ENCODE measurements at places on chromosomes 16 and 17.

DNA sequence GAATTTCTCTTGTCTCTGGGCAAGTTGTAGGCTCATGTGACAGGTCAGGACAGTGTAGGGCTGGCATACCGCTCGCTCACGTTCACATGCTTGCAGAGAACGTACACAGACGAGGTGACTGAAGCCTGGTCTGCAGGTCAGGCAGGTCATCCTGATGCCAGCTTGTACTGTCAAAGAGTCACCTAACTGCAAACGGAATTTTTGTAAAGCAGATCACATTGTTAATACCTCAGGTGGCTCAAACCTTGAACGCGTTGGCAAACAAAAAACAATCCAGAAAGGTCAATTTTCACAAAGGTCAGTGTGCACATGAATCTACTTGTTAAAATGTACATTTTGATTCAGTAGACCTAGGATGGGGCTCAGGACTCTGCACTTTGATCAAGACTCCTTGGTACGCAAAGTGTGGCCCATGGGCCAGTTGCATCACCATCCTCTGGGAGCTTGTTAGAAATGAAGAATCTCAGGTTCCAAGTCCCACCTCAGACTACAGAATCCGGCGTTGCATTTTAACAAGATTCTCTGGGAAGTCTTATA, 28.6 kb downstream of the ANKRD40 start:
- no peak for DNase-seq

DNA sequence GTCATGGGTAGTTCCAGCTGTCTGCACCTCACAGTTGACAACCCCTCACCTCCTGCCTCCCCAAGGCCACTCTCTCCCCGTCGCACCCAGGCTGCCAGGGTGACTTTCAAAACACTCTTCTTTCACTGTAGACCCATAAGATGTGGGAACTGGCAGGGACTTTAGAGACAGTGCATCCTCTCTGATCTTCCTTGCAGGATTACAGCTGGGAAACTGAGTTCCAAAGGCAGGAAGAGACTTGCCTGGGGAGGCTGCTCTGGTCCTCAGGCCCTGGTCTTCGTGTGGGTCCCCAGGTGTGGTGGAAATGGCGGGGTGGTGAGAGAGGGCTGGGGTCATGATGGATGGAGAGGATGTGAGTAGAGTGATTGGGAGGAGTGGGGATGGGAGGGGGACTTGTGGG, 21.9 kb upstream of the NKD1 start:
- DNase-seq, result no peak

DNA sequence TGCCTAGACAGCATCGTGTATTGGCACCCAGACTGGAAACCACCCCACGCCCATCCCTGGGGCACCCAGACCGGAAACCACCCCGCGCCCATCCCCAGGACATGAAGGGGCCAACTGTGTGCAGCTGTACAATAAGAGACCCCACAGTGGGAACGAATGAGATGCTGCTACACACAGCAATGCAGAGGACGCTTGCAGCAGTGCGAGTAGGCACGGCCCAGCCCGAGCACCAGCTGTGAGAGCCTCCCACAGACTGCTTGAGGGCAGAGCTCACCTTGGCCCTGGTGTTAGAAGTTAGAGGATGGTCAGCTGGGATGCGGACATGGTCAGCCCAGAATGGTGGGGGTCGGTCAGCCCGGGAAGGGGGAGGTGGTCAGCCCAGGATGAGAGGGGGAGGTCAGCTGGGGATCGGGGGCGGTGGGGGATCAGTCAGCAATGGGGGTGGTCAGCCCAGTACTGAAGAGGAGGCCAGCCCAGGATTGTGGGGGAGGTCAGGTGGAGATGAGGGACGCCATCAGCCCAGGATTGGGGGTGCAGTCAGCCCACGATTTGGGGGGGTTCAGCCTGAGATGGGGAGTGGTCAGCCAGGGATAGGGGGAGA, 340.0 kb downstream of the C16orf95 start:
- DNase-seq, result no peak

DNA sequence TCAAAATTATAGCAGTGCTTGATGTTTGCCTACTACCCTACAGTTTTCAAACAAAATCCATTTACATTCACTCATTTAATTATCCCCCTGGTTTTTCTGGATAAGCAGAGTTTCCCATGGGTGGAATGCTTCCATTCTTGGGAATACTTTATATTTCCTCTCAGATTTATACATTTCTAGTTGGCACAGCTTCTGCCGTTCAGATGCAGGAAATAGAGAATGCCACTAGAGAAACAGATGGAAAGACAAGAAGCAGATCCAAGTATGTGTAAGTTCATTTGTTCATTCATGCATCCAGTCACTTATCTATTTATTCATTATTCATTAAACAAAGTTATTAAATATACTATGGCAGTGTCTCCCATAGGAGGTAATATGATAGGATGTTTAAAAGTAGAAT, 65.0 kb upstream of the CACNG5 start:
- no peak for DNase-seq

DNA sequence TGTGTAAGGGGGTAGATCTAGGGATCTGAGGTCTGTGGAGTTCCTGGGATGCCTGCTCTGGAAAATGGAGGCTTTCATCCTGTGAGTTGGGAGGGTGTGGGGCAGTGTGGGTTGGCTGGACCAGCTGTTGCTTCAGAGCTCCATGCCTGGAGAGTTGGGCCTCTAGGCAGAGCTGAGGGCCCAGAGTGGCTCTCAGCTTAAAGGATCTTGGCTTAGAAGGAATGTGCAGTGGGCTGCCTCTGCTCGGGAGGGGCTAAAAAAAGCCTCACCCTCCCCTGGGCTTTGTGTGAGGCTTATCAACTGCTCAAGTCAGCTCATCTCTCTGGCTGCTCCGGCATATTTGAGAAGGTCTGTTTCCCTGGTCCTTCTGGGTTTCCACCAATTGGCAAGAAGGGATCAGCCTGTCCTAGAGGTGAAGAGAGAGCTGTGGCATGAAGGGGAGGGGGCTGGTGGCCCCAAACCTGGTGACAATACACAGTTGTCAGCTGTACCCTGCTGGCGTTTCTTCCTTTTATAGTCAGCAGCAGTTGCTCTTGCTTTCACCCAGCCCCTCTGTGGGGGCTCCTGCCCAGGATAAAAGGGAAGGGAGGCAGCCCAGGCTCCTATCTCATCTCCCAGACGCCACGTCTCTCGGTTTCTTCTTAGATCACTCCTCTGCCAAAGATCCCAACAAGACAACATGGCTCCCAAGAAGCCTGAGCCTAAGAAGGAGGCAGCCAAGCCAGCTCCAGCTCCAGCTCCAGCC, at the start of gene MYL4:
Gene MYL4 (plus strand): TSS at position 605 of the 745 bp plus-strand sequence. CDS start 75 bp downstream, at position 680.
- DNase-seq, result no peak

Data from putamen (tissue), 1 donor.